ENCODE measurements at places on chromosomes 3 and 15.

- DNase-seq, result no peak
Observed at GRCh38 chr3:117128872-117129271, 419.3 kb downstream of the TUSC7 start.

DNA sequence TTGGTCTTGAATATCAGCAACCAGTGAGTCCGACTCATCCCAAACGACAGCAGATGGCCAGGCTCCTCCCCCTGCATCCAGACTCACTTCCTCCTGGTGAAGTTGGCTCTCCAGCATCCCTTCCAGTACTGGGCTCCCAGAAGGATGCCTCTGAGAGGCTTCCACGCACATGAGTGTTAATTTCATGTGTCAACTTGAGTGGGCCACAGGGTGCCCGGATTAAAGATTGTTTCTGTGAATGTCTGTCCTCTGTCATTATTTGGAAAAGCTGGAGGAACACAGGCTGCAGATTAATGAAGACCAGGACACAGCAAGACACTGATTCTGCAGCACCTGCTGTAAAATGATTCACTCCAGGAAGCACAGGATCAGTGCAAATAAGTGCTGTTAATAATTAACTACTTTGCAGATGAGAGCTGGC is 99.8 kb downstream of the ATP10A start:
- peak; percentile 34 for DNase-seq

- DNase-seq, result no peak
Observed at GRCh38 chr3:4507024-4507596, 14.0 kb downstream of the ITPR1 start.

GRCh38 chr15:59268168-59268851 is 61.7 kb downstream of the LDHAL6B start:
- DNase-seq, result no peak

DNA sequence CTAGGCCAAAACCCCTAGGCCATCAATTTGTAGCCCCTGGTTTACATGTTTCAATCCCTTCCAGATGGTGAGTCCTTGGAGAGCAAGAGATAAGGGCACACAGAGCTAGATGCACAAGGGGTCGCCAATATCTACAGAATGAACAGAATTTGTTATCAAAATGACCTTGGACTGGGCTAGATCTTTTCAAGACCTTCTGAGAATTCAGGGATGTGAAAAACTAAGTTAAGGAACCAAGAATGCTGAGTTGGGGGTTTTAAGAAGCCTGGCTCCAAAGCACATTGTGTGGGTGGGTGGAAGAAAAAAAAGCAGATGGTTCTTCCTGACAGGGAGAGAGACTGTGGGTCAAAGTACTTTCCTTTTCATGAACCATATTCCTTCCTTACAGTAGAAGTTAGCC is 10.2 kb downstream of the CDCP1 start:
- DNase-seq, result no peak

- DNase-seq, result no peak
Observed at GRCh38 chr3:67733269-67733950, 79.0 kb upstream of the SUCLG2 start.

- DNase-seq, result no peak
Observed at GRCh38 chr3:188208516-188208981, 54.6 kb downstream of the LPP start.

DNA sequence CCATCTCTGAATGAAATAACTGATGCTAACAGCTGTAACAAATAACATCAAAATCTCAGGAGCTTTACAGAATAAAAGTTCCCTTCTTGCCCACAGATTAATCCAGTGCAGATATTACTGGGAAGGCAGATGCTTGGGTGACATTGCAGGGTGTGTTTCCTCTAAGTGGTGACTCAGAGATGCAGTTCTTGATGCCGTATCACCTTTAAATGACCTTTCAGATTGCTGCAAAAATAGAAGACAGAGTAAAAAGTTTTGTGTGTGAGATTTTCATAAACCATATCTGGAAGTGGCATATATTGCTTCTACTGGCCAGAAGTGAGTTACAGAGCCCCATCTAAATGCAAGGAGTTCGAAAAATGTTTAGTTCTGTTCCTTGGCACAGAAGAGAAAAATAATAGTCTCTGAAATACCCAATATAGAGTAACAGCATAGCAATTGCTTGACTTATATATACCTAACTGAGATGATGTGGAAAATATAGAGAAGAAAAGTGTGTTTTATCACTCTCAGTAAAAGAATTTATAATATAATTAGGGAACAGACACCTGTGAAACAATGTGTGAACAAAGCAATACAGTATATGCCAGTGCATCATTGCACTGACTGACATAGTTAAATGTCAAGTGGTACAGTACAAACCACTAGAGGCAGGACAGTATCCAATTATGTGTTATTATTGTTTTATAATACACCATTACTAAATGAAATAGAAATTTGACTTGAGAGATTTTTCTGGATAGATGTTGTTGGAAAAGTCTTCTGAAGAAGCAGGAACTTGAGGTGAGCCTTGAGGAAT is 430.7 kb upstream of the CBLB start:
- DNase-seq, result no peak

DNA sequence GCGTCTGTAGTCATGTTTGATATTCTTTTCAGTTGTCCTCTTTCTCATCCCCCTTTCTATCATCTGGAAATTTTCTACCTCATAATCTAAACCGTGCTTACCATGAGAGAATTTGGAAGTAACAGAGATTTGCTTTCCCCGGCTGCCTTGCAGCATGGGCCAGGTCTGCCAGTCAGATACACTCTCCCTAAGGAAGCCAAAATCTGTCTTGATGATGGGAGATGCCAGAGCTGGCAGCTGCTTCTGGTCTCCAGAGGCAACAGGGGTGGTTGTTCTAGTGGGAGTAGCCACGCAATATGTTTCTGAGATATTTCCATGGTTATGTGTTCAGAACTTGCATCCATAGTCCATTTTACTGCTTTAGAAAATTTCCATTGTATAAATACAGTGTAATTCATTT is 218.9 kb upstream of the RORA start:
- no peak for DNase-seq

GRCh38 chr3:2354702-2355101 is 256.0 kb downstream of the CNTN4 start:
- DNase-seq, result no peak

Measured in ecto neural progenitor cell (in vitro differentiated cells).